Sigmoid colon (tissue), 7 donors: ENCODE measurements at places on chromosomes 11 and 22. TPM values are rescaled to one million over a fixed set of nuclear protein-coding genes. Genes with fewer than 3 reads are reported as not detected.

ADM2 gene
- total RNA-seq: not detected

PATE4 gene
- not detected for total RNA-seq

PHOX2A gene
- 0.82 TPM for total RNA-seq

LUZP2 gene
- total RNA-seq: 0.41 TPM

NPAS4 gene
- 0.49 TPM for total RNA-seq

RIMBP3B gene
- not detected for total RNA-seq

NLRP6 gene
- 0.33 TPM for total RNA-seq

BLID gene
- 2.2 TPM for total RNA-seq

CCDC157 gene
- total RNA-seq: 0.83 TPM

HTR3B gene
- not detected for total RNA-seq

CHRM1 gene
- 0.41 TPM for total RNA-seq

PKDREJ gene
- 0.14 TPM for total RNA-seq

SYTL2 gene
- 13.9 TPM for total RNA-seq

SCUBE2 gene
- 22.9 TPM for total RNA-seq

DDTL gene
- not detected for total RNA-seq

GPHA2 gene
- not detected for total RNA-seq

GRCh38 chr11:92087725-92088537 lies 136.7 kb upstream of the FAT3 start:
- no peak for DNase-seq

DNA sequence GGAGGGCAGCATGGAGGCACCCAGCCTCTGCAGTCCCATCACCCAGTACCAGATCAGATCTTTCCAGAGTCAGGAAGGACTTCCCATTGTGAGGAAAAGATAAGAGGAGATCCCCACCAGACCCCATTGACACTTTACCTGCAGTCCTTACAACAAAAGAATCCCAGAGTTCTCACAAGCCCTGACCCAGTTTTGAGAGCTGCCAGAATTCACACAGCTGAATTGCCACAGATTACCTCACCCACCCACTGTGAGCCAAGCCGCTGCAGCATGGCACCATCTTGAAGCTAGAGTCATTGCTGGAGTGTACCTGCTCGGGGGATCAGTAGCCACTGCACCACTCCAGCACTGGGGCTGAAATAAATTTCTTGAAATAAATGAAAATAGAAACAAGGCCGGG lies 91.8 kb upstream of the UBASH3B start:
- DNase-seq: no peak

GRCh38 chr11:898540-899190 lies 11.9 kb downstream of the CHID1 start:
- DNase-seq: no peak

- no peak for DNase-seq
These were observed 4.3 kb upstream of the GP1BB start for GRCh38 chr22:19719050-19719482.

DNA sequence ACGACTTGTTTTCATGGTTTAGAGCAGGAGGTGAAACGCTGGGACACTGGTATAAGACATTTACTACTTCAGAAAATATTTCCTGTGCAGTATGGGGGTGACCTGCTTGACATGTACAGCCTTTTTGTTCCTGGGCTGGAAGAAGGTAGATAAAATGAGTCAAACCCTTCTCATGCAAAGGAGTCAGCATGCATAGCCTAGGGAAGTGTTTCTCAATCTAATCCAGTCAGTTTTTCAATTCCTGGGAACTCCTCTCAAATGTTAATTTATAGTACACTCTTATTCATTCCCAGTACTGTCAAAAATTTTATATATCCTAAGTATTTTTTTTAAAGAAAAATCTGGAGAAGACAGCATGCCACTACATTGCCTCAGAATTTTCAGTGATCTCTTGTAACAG lies 154.7 kb upstream of the GUCY1A2 start:
- DNase-seq: no peak

GRCh38 chr11:12377106-12377823 lies at the start of gene PARVA:
TSS of gene PARVA (plus strand) at chr11:12377571. CDS start at chr11:12377648, 77 bp downstream.
- DNase-seq: peak; percentile 88

- no peak for DNase-seq
These were observed 195 bp upstream of the ALX4 start for GRCh38 chr11:44310206-44310462.

- no peak for DNase-seq
These were observed 12.1 kb downstream of the PRG3 start for GRCh38 chr11:57368845-57369232.

GRCh38 chr11:2511421-2512369 lies 66.9 kb downstream of the KCNQ1 start:
- peak; percentile 68 for DNase-seq

DNA sequence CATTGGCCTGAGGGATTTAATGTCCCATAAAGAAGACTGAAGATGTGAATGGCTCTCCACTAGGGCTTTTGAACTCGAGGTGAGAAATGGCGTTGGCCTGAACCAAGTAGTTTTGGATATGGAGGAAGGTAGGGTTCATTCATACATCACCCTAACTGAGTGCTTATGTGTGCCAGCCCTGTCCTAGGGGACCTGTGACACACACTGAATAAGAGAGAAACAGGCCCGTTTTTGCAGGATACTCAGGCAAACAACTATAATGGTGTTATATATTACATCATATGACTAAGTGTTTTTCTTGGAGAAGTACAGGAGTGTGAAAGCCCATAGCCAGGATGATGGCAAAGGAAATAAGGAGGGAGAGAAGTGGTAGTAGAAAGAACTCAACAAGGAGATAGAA lies 368.1 kb downstream of the TMEM135 start:
- no peak for DNase-seq

DNA sequence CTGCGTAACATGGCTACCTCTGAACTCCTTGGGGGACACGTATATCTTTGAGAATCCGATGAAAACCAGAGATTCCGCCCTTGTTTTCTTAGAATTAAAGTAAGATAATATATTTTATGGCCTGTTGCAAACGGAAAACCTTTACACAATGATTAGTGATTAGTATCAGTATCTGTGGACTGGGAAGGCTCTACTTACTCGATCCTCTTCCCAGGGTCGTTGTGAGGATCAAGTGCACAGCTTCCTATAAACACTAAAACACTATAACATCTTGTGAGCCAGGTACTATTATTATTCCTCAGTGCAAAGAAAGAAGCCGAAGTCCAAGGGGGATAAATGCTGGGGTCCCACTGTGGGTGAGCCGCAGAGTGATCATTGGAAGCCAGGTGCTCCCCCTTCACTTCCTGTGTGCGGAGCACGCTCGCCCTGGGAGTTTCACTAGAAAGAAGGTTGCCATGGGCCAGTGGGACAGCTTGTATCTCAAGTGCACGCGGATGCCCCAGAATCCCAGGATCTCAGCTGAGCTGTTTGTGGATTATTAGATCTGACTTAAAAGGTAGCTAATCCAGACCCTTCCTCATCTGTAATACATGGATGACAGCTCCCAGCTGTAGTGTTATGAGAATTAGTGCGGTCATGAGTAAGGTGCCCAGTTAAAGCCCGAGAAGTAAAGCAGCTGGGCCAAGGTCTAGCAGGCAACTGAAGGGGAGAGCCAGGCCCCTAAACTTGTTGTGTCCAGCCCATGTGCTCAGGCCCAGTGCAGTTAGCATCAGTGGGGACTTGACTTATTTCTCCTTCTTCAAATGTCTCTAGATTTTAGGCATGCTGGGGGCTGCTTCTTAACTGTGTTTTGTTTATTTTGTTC lies 839 bp downstream of the CBY1 start:
- DNase-seq: no peak

DNA sequence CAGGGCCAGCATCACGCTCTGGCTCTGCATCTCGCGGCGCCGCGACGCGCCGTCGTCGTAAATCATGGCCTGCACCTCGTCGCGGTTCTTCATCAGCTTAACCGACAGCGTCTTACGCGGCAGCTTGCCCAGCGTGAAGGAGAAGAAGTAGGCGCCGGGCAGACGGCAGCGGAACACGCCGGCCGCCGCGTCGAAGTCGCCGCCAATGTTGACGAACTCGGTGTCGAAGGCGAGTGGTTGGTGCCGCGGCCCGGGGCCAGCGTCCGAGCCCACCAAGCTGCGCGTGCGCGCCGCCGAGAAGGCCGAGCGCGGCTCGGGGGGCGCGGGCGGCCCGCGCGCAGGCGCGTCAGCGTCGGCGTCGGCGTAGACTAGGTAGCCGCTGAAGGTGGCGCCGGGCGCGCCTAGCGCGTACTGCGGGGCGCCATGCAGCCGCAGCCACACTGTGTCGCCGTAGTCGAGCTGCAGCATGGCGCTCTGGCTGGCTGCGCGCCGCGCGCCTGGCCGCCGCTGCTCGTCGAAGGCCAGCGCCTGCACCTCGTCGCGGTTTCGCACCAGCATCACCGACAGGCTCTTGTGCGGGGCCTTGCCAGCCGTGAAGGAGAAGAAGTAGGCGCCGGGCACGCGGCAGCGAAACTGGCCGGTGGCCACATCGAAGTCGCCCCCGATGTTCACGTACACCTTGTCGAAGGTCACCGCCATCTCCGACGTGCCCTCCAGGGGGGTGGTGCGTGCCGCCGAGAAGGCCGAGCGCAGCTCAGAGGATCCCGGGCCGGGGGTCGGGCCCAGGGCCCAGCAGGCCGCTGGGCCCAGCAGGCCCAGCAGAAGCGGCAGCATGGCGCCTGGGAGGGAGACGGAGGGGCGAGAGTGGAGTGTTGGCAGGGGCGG lies 3.7 kb downstream of the FAM180B start:
- no peak for DNase-seq

- DNase-seq: no peak
These were observed 22.5 kb downstream of the TP53I11 start for GRCh38 chr11:44928144-44928543.

- peak; percentile 81 for DNase-seq
These were observed 931 bp downstream of the CADM1 start for GRCh38 chr11:115503083-115503885.

DNA sequence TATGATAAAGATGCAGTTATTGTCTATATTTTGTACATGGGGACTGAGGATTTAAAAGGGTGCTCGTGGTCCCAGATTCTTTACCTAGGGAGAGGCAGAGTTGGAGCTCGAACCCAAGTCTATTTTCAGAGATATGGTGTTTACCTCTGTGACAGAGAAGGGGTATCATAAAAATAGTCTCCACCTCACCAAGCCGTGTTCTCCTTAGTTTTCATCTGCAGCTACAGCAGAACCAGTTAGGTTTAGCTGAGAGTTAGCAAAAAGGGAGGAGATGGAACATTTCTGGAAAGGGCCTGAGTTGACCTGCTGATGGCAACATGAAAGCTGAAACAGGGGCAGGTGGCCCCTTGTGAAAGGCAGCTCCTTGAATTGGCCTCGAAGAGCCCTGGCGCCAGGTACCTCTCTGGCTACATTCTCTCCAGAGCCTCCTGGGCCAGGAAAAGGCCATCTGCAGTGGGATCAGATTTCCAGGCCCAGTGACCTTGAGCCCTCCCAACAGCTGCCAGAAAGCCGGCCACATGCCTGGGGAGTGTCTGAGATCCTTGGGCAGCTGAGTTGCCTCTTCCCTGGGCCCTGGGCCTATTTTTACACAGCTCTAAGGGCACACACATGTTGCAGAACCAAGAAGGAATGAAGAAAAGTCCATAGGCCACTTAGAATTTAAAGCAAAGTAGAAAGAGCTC lies 136.6 kb downstream of the NAV2 start:
- no peak for DNase-seq

DNA sequence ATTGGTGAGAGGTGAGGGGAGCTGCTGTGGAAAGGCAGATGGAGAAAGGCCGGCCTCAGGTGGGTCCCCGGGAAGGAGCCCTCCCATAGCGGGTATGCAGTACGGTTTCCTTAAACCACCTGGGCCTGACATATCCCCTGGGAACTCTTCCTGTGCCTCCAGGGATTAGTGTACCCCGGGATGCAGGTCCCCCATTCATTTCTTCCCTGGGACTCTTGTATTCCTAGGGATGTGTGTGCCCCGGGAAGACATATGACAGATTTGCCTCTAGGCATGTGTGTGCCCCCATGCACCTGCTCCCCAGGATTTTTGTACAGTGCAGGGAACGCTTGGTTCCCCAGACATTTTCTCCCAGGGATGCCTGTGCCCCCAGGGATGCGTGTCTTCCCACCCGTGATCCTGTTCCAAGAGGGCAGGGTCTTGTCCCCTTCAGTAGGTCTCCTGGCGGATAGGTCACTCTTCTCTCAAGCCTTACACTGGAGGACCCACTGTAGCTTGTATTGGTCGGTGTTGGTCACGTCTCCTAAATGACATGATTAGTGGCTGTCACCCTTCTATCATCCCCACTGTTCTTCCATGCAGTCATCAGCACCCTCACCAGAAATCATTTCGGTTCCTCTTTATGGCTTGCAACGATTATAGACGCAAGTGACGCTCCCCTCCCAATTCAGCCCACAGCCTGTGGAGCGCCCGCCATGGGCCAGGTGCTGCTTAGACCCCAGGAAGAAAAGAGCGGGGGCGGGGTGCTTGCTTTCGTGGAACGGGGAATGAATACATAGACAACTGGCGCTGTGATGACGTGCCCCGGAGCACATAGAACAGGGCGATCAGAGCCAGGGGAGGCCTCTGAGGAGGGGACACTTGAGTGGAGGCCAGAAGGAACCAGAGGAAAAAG lies 1.3 kb downstream of the PARVB start:
- no peak for DNase-seq

DNA sequence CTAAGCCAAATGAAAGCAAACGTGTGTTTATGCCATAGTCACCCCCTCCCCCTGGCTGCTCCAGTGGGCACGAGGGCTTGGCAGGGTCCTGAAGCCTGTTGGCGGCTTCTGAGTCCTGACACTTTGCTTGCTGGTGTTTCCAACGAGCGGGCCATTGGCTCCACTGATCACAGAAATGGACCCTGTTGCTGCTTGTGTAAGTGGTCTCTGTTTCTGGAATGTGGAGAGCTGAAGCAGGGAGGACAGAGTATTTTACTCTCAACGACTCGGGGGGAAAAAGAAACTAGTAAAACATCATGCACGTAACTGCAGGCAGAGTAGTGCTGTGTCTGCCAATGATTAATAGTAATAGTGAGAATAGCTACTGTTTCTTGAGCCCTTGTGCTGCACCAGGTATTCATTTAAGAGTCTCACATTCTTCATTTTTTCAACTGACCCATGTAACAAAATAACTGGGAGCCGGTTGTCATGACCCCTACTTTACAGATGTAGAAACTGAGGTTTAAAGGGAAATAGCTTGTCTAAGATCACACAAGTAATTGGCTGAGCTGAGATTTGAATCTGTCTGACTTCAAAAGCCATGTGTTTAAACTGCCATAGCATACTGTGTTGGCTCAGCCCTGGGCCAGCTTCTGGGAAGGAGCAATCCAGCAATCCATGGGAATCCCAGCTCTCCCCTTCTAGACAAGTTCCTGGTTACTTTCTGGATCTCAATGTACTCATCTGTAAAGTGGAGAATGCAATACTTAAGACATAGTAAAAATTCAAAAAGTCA lies 526.7 kb downstream of the INSC start:
- DNase-seq: no peak

DNA sequence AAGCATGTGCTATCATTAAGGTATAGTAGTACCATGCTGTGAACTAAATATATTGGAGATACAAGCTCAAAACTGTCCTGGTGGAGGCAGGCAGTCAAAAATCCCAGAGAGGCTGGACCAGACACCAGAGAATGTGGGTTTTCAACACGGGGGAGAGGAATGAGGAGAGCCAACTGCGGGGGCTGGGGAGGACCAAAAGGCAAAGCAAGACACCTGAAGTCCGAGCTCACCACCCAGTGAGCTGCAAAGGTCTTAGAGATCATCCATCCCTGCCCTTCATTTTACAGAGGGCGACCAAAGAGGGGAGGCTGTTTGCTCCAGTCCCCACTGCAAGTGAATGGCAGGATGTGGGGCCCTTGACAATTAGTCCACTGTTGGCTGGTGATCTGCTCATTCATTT lies 10.0 kb downstream of the RIBC2 start:
- DNase-seq: no peak

GRCh38 chr11:36292311-36292722 lies 3.1 kb upstream of the COMMD9 start:
- no peak for DNase-seq

- no peak for DNase-seq
These were observed 935.9 kb downstream of the JRKL start for GRCh38 chr11:97325693-97326092.
